ENCODE measurements at places on chromosomes 13 and 19.

DNA sequence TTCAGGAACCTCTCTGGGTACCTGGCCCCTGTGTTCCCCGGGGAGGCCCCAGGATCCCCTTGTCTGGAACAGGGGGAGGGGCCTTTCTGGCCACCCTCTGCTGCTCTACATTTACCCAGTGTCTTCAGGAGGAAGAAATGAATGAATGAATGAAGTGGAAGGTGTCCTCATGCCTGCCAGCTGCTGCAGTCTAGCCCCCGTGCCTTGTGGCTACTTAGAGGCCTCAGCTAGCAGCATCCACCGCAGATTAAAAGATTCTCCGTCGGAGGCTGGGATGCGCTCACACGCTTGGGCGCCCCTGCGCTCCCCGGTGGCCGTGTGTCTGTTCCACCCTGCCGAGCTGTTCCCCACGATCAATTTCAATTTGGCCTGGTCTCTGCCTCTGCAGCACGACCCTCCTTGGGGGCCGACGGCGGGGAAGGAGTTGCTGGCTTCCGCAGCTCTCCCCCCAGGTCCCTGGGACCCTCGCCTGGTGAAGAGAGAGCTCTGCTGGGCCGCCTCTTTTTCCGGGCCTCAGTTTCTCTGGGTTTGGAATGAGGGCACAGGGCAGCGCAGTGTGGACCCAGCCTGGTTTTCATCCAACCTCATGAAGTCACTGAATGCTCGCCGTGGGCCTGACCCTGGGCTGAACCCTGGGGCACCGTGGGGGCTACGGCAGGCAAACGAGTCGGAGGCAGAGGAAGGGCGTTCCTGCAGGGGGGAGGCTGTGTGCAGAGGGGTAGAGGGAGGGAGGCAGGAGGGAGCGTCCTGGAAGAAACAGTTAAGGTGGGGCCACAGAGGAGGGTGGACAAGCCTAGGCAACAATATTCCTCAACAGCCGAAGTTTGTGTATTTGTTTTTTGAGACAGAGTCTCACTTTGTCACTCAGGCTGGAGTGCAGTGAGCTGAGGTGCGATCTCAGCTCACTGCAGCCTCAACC is 28.3 kb downstream of the EFNA2 start:
- no peak for DNase-seq

- no peak for DNase-seq
Measured at GRCh38 chr13:37493775-37494174, 104.8 kb downstream of the POSTN start.

GRCh38 chr19:42250666-42251531 is 4.0 kb downstream of the ERF start:
- no peak for DNase-seq

DNA sequence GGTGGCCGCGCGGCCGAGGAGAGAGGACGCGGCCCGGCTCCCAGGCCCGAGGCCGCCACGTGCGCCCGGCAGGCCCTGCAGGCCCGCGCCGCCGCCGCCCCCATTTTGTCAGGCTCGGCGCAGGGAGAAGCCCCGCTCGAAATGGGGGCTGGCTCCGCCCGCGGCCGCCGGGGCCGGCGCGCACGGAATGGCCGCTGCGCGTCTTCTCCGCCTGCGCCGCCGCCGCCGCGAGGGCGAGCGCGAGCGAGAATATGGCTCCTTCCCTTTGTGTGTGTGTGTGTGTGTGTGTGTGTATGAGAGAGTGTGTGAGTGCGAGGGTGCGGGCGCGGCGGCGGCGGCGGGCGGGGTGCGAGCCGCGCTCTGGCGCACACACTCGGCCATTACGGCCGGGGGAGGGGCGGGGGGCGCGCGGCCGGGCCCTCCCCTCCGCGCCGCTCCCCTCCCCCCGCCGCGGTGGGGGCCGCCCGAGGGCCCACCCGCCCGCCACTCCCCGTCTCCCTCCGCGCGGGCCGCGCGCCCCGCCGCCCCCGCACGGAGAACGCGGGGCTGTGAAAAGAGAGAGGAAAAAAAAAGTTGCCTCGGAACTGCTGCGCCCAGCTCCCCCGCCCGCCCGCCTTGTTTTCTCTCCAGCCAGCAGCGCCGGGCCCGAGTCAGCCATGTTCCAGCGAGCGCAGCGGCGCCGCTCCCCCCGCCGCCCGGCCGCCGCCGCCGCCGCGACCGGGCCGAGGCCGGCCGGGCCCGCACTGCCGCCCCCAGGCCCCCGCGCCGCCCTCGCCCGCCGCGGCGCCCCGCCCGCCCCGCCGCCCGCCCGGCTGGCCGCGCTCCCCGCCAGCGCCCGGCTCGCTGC is 1.0 kb downstream of the HMGB1 start:
- peak; percentile 17 for DNase-seq

GRCh38 chr19:55369653-55370304 is 484 bp downstream of the IL11 start:
- peak; percentile 83 for DNase-seq

GRCh38 chr13:99996381-99996973 is 14.9 kb downstream of the ZIC2 start:
- no peak for DNase-seq

GRCh38 chr19:48595171-48595570 is 11.4 kb upstream of the SPACA4 start:
- no peak for DNase-seq

DNA sequence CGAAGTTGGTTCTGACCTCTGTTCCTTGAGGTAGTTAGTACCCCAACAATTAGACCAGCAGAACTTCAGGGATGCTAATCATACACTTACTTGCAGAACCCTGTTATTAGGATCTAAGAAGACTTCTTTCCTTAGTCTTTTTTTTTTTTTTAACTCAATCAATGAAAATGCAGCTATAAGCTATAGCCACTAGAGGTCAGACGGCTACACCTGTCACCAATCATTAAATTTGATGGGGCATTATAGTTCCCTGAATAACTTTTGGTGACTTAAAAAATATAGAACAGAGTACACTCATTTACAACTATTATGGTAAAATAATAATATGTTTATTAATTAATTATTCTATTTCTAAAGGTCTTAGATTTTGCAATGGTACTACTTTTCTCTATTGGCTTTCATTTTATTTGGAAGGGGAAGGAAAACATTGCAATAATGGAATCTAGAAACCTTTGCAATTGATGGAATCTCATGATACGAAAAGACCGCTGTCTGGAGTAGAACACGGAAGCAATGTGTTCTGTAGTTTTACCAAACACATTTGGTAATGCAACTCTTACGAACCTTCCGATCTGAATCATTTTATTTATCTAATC is 483.2 kb downstream of the DIAPH3 start:
- peak; percentile 1 for DNase-seq

DNA sequence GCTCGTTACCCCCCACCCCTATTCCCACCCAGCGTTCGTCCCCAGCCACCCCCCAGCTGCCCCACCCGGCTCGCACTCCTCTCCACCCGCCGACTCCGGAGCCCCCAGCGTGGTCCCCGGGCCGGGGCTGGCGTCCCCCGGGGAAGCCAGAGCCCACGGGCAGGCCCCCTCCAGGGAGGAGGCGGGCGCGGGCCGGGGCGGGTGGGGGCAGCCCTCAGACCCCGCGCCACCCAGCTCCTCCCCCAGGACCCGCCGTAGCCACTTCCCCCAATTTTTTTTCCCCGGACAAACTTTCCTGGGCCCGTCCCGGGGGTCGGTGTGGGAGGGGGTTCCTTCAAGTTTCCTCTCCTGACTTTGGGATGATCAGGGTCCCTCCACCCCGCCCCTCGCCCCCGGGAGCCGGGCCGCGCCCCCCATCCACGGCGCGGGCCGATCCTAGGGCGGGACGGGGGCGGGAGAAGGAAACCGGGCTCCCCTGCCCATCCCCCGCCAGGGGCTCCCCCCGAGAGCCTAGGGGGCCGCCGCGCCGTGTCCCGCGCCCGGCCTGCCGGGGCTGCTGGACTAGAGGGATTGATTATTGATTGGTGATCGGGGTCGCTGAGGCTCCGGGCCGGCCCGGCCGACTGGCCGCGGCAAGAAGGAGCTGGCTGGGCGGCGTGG is 927 bp upstream of the TSHZ3 start:
- DNase-seq, result no peak

DNA sequence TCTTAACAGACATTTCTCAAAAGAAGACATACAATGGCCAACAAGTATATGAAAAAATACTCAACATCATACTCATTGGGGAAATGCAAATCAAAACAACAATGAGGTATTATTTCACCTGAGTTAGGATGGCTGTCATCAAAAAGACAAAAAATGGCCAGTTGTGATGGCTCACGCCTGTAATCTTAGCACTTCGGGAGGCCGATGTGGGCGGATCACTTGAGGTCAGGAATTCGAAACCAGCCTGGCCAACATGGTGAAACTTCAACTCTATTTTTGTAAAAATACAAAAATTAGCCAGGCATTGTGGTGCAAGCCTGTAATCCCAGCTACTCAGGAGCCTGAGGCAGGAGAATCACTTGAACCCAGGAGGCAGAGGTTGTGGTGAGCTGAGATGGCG is 22.0 kb downstream of the CEACAM16 start:
- no peak for DNase-seq

GRCh38 chr13:38103851-38104250 is 234.3 kb upstream of the TRPC4 start:
- no peak for DNase-seq

- DNase-seq, result no peak
Measured at GRCh38 chr13:105316731-105317130, 1218.7 kb downstream of the EFNB2 start.

- DNase-seq, result no peak
Measured at GRCh38 chr13:45138282-45138681, 18.0 kb downstream of the GTF2F2 start.

DNA sequence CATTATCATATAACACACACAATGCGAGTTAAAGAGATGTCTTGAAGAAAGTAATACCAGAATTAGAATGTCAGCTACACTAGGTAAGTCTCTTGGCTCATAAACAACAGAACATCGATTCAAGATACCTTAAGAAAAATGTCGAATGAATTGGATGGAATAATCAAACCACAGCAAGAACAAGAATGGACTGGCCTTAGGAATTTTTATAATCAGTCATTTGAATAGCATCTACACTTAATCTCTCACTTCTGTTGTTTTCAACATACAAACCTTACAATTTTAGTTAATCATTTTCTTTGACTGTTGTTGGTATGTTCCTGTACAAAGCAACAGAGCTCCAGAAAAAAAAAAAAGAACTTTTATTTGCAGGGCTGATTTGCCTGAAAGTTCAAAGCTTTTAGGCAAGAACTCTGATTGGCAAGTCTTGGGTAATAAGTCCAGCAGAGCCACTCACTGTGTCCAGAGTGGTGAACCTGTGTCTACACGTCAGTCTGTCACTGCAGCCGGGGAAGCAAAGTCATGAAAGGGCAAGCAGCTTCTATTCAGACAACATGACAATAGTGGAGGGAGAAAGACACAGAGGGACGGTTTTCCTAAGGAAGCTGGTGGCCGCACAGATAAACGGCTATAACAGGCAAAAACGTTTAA is 1026.1 kb upstream of the MIR17HG start:
- no peak for DNase-seq

DNA sequence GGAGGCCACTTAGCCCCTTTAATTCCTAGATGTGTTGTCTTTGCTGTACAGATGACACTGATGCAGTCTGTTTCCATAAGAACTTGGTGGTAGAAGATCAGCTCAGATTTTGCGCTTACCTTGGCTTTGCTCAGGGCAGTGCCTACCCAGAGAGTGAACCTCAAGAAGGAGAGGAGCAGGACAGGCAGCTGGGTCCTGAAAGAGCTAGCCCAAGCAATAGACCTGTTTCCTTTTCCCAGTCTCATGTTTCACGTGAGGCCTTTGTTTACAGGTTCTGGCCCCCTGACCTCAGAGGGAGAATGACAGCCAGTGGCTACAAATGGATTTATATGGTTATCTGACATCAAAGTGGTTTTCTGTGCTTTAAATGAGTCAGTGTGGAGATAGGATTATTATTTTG is 40.1 kb downstream of the METTL21C start:
- no peak for DNase-seq

DNA sequence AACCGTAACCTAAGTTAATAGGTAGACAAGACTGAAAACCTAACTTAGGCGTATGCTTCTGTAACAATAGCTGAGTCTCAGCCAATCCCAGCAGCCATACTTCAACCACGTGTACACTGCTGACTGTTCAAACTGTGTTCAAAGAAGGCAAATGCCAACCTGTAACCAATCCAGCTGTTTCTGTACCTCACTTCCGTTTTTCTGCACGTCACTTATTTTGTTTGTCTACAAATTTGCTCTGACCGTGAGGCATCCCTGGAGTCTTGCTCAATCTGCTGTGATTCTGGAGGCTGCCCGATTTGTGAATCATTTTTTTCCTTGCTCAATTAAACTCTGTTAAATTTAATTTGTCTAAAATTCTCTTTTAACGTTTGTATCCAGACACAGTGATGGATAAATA is 59.2 kb downstream of the EDNRB start:
- no peak for DNase-seq

DNA sequence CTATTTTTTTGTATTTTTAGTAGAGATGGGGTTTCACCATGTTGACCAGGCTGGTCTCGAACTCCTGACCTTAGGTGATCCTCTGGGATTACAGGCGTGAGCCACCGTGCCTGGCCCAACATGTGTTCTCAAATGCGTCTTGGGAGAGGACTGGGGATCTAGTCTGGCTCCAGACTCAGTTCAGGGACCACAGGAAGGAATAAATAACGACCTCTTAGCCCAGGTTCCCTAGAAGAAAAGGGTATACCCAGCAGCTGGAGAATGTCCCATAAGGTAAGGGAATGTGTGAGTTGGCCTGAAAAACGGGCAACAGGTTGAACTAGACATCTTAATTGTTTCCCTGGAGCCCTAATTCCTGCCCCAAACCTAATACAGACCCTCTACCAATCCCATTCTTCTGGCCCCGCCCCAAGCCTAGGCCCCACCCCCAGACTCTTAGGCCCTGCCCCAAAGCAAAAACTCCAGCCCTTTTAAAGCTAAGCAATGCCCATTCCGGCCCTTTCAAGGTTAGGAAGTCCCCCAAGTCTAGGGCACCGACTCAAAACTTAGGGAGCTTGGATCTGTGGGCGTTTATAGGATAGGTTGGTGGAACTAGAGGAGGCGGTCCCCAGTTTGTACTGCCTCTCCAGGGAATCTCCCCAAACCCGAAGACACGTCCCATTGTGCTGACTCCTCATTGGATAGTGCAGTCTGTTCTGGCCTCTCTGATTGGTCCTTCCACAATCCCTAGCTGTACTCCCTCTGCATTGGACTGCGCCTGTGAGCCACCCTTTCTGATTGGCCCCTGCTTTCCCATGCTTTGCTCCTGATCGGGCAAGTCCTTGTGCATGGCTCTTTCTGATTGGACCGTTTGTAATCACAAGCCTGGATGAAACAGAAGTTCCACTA is 5.4 kb upstream of the LRFN1 start:
- DNase-seq, result no peak

- no peak for DNase-seq
Measured at GRCh38 chr19:30091856-30092255, 149.8 kb downstream of the URI1 start.

- DNase-seq, result no peak
Measured at GRCh38 chr13:25281935-25282332, 5.4 kb downstream of the MTMR6 start.

GRCh38 chr19:35596366-35596999 is 10.5 kb downstream of the PMIS2 start:
- DNase-seq, result no peak

- DNase-seq, result no peak
Measured at GRCh38 chr19:6274756-6275155, 5.0 kb downstream of the MLLT1 start.

DNA sequence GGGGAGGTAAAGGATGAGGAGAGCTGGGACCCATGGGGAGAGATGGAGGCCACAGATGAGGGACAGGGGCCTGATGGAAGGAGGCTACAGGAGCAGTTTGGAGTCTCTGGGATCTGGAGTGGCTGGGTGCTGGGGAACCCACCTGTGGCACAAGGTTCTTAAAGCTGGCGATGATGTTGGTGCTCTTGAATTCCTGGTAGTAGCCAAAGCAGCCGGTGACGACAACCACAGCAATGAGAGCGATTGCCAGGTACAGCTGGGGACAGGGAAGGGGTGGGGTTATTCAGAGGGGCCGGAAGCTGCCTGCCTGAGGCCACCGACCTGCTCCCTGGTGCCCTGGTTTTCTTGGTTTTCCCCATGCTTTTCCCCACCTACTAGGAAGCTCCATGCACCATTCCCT is 2.8 kb downstream of the ATP4A start:
- no peak for DNase-seq

Data from HTR-8/SVneo (cell line).